ENCODE measurements at places on chromosomes 16 and 17.

GRCh38 chr17:31148205-31148604 is 53.4 kb downstream of the NF1 start:
- DNase-seq = no peak

DNA sequence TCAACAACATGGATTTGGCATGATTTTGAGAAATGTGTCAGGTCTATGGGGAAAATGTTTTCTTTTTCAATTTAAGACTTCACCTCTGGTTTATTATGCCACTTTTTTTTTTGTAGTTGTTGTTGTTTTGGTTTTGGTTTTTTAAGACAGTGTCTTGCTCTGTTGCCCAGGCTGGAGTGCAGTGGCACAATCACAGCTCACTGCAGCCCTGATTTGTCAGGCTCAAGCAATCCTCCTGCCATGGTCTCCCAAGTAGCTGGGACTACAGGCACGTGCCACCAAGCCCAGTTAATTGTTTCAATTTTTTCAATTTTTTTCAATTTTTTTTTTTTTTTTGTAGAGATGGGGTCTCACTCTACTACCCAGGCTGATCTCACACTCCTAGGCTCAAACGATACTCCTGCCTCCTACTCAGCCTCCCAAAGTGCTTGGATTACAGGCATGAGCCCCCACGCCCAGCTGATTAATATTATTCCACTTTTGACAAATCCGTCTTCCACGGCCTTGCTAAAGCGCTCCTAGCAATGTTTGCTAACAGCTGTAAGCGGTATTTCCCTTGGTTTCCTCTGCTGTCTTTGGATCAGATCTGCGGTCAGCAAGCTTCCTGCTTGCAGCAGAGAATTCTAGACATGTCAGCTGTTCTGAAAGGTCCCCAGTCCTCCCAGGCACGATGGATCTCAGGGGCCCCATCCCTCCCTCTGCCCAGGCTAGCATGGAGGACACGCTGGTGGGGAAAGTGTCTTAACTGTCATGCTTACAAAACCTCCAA is 7.0 kb upstream of the MILR1 start:
- DNase-seq = no peak

- DNase-seq = no peak
Measured at GRCh38 chr17:77444628-77444983, 303.8 kb downstream of the SEC14L1 start.

GRCh38 chr17:33684735-33685134 is 391.6 kb upstream of the ASIC2 start:
- no peak for DNase-seq

DNA sequence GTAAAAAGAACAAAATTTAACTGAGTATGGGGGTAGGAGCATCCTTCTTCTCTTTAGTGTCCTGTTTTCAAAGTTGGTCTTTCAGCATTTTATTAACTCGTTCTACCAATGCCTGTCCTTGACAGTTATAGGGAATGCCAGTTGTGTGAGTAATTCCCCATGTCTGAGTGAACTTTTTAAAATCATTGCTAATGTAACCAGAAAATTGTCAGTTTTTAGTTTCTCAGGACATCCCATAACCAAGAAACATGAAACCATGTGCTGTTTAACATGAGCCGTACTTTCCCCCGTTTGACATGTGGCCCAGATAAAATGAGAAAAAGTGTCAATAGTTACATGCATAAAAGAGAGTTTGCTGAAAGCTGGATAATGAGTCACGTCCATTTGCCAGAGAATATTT is 71.4 kb upstream of the ARL4D start:
- no peak for DNase-seq

DNA sequence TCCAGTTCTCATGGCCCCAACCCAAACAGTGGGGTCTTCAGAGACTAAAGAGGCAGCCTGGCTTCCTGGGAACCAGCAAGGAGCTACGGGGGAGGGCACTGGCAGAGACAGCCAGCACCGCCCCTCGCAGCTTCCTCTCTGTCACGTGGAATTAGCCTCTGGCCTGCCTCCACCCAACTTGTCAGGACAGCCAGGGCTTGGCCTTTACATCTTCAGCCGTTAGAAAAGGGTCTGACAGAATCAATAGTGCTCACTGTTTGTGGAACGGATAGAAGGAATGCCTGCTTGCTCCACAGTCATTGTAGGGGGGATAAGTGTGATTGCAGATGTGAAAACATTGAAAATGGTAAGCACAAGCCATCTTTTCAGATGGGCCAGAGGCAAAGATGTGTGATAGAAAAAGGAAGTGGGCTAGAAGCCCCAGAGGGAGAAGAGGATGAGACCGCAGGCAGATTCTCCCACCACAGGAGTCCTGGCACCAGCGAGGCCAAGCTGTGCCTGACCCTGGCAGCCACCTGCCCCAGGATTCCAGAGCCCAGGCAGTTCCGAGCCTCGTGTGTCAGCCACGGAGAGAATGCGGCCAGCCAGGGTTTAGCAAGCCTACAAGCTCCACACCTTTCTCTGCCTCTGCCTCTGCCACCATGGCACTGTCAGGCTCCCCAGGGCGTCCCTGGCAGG is 18.6 kb downstream of the GRIN2C start:
- no peak for DNase-seq

- DNase-seq = no peak
Measured at GRCh38 chr16:86080131-86080875, 181.3 kb downstream of the IRF8 start.

DNA sequence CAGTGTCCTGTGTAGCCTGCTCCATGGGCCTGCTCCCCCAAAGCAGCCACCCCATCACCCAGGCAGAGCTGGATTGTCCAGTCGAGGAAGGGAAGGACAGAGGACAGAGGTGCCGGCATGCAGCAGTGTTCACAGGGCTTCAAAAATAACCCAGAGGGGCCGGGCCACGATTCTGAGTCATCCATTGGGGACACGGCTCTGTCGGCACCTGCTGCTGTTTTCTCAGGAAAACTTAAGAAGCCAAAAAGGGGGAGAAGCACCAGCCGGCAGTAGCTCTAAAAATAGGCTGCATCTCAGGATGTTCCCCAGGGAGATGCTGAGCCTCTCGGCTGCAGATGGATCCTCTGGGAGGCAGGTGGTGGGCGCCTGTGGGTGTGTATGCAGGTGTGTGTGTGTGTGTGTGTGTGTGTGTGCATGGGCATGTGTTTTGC is 1.6 kb downstream of the CA7 start:
- DNase-seq = no peak

GRCh38 chr16:25041471-25041870 is 26.3 kb upstream of the ARHGAP17 start:
- DNase-seq = no peak

DNA sequence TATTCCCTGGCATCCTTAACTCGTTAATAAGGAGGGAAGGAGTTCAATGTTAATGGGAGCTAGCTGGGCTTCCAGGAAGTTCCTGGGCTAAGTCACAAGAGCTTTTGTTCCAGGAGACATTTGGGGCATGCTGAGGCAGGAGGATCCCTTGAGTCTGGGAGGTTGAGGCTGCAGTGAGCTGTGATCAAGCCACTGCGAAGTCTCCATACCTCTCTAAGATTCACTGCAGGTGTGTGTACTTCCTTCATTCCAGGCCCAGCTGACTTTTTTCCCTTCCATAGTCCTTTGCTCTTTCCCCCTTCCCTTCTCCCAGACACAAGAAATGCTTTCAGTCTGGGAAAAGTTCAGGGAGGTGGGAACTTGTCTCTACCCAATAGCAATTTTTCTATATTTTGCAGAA is 489.8 kb downstream of the NPIPA7 start:
- no peak for DNase-seq

DNA sequence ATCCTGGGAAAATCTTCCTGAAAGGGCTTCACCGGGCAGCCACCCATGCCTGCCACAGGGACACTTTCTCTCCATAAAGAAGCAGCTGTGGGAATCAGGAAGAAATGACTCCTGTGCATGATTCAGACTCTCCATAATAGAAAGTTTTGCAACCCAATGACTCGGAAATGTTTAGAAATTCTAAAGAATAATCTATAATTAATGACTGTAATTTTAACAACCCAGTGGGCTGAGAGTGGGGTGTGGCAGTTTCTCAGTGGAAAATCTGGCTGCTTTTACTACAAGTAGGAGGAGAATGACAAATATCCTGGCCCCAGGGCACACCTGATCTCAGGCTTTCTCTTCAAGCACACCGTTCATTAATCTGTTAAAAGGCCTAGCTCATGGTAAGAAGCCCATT is 25.7 kb downstream of the IRF8 start:
- no peak for DNase-seq

DNA sequence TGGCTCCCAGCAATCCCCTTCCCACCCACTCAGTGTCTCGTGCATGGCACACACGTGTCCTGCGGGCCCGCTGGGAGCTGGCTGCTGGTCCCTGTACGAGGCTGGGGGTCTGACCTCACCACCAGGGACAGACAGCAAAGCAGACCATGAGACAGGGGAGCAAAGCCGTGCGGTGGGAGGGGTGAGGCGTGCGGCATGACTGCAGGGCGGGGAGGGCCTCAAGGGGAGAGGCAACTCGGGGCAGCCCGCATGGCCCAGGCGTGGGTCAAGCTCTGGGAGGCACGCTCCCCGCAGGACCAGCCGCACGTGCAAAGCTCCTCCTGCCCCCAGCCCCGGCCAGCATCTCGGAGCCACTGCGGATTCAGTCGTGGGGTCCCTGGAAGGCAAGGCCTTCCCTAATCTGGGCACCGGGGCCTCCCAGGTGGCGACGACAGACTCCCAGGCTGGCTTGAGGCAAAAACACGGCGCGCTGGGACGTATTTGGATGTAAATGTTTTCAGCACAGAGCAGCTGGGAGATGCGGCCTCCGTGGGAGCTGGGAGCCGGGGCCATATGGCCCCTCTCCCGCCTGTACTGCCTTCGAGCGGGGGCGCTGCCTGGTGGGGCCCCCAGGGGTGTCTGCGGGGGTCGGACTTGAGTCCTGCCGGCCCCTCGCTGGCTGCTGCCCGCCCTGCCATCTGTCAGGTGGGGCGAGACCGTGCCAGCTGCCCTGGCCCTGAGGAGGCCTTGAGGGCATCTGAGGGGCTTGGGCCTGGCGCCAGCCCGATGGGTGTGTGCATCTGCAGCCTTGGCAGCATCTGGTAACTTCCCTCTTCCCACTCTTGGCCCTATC is 12.2 kb upstream of the CBFA2T3 start:
- no peak for DNase-seq

- no peak for DNase-seq
Measured at GRCh38 chr17:148757-149156, 11.4 kb downstream of the SCGB1C2 start.

GRCh38 chr17:57956291-57957119 is 1.3 kb upstream of the CUEDC1 start:
- no peak for DNase-seq

DNA sequence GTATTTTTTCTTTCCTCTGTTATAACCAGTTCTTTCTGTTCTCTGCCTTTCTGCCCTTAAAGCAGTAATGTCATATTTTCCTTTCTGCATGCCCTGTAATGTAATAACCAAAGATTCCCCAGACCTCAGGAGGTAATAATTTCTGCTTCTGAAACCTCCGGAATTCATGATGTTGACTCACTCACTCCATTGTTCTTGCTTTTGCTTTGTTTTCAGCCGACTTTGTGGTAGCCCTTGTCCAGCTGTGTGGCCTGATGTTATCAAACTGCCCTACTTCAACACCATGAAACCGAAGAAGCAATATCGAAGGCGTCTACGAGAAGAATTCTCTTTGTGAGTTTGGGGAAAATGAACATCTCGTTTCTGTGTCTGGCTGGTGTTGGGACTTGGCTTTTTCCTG is 55.9 kb downstream of the CDK12 start:
- DNase-seq = no peak

GRCh38 chr17:40098846-40099618 is 1.4 kb downstream of the NR1D1 start:
- DNase-seq = peak; percentile 97

- no peak for DNase-seq
Measured at GRCh38 chr16:85884808-85885463, 14.0 kb upstream of the IRF8 start.

- DNase-seq = no peak
Measured at GRCh38 chr17:32512328-32512727, 25.5 kb downstream of the CDK5R1 start.

DNA sequence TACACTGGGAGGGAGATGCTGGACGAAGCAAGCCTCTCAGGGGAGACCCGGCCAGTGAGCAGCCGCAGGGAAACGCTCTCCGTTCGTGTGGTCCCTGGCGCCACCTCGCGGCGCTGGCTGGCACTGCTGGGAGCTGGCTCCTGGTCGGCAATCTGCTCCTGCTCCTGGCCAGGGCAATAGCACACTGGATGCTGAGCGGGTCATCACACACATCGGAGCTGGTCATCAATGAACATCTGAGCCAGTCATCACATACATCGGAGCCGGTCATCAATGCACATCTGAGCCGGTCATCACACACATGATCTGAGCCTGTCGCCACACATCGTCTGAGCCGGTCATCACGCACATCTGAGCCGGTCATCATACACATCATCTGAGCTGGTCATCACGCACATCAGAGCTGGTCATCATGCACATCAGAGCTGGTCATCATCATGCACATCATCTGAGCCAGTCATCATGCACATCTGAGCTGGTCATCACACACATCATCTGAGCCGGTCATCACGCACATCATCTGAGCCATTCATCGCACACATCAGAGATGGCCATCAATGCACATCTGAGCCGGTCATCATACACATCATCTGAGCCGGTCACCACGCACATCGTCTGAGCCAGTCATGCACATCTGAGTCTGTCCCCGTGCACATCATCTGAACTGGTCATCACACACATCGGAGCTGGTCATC is 217.3 kb downstream of the RBFOX3 start:
- DNase-seq = peak; percentile 6

DNA sequence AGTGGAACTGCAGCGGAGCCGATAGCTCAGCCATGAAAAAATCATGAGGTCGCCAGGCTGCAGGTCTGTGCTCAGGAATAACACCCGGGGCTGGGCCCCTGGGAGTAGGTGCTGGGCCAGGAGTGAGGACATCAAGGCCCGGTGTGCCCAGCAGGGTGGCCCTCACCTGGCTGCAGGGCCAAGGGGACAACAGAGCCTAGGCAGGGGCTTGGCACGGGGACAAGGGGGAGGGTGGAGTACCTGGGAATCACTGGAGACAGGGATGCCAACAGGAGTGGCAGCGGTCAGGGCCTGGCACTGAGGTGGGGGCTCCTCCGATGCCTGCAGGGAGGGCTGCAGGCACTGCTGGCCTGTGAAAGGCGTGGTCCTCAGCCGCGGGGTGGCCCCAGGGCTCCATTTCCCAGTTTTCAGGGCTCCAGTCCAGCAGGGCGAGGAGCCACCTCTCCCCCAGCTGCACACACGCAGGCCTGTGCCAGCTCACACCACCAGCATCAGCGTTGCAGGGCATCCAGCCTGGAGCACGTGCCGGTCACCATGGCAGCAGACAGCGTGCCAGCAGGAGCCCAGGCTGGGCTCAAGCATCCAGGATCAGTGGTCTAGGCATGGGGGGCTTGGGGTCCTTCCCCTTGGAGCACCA is 4.7 kb upstream of the FSCN2 start:
- DNase-seq = no peak

DNA sequence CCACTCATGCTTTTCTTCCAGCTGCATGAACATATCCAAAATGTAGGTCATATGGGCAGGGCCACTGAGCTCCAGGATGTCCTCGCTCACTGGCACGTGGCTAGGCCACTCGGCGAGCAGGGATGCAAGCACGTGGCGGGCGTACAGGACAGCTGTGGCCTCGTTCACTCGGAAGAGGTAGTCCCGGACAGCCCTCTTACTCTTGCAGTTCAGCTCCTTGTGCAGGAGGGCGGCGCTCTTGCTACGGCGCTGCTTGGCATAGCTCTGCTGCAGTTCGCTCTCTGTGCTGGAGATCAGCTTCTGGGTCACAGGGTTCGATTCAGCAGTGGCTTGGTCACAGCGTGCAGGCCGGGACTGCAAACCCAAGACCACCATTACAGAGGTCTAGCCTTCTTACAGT is 53.1 kb upstream of the ATP2A3 start:
- no peak for DNase-seq

GRCh38 chr17:78661093-78661770 is 84.0 kb upstream of the DNAH17 start:
- no peak for DNase-seq

Measured in amniotic stem cell (primary cell).